Activated T-cell treated with anti-CD3 and anti-CD28 coated beads, Interleukin-2, amount 50 U/mL, for 72 hours (primary cell): ENCODE measurements at places on chromosomes 7 and 10. TPM values are rescaled to one million over a fixed set of nuclear protein-coding genes. Genes with fewer than 3 reads are reported as not detected.

DNA sequence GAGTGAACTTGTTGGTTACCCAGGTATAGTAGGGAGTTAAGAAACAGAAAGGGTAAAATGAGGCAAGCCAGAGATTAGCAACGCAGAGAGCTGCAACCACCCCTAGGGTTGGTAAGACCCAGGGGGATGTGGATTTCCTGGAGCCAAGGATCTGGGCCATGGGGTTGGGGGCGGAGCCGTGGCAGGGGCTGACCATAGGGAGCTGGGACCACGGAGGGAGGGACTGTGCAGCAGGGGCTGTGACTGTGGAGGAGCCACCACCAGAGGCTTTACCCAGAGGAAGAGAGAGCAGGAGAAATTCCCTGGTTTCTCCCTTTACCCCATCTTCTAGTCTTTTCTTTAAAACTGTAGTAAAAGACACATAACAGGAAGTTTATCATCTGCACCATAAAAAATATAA, 58.6 kb upstream of the BAIAP2L1 start:
- no peaks in the 10 kb centered on the region for H3K27me3 ChIP-seq
- H3K27ac ChIP-seq: no peak overlapping the region
- H3K36me3 ChIP-seq: no peaks in the 10 kb centered on the region
- DNase-seq: no peak
- H3K4me1 ChIP-seq: no peaks in the 10 kb centered on the region

- H3K36me3 ChIP-seq: no peaks in the 10 kb centered on the region
- H3K4me1 ChIP-seq: no peaks in the 10 kb centered on the region
- H3K27me3 ChIP-seq: no peaks in the 10 kb centered on the region
- no peak for DNase-seq
- H3K4me3 ChIP-seq: no peak overlapping the region
- H3K27ac ChIP-seq: no peak overlapping the region
Measured at GRCh38 chr7:147911201-147911601, 679.4 kb upstream of the C7orf33 start.

GRCh38 chr7:103934508-103934907, 55.0 kb downstream of the RELN start:
- H3K4me3 ChIP-seq: no peak overlapping the region
- H3K27ac ChIP-seq: no peak overlapping the region
- no peak for DNase-seq
- H3K27me3 ChIP-seq: no peaks in the 10 kb centered on the region

DNA sequence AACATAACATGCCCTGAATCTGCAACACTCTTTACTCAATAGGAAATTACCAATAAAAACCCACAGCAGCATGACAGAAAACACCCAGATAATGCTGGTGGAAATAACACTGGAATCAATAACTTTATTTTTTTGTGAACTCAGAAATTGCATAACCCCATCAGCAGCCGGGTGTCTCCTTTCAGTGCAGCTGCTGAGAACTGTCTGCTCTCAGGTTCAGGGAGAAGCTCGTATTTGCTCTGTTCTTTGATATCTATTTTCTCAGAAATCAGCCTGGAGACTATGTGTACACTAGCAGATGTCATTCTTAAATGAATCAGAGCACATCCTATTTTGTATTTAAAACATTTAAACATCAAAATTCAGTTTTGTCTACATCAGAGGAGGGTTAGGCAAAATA, 506.0 kb downstream of the POM121L12 start:
- no peaks in the 10 kb centered on the region for H3K4me1 ChIP-seq
- no peak overlapping the region for H3K27ac ChIP-seq
- no peak for DNase-seq
- no peaks in the 10 kb centered on the region for H3K27me3 ChIP-seq
- no peak overlapping the region for H3K4me3 ChIP-seq
- peaks cover under 1% of the 10 kb centered on the region for H3K36me3 ChIP-seq

- H3K4me1 ChIP-seq: peaks cover 52% of the 10 kb centered on the region
- peaks cover 21% of the 10 kb centered on the region for H3K36me3 ChIP-seq
- H3K27me3 ChIP-seq: no peaks in the 10 kb centered on the region
- H3K27ac ChIP-seq: no peak overlapping the region
Measured at GRCh38 chr10:48333856-48334255, 27.4 kb downstream of the MAPK8 start.

GRCh38 chr10:74255214-74255613, 104.2 kb downstream of the ADK start:
- no peaks in the 10 kb centered on the region for H3K27me3 ChIP-seq
- H3K36me3 ChIP-seq: peaks cover 2% of the 10 kb centered on the region
- no peak overlapping the region for H3K4me3 ChIP-seq
- no peak overlapping the region for H3K27ac ChIP-seq

- peak overlapping the region; percentile 99 for H3K27ac ChIP-seq
- peaks cover 54% of the 10 kb centered on the region for H3K4me1 ChIP-seq
Measured at GRCh38 chr7:129438281-129438838, 4.1 kb downstream of the STRIP2 start.

DNA sequence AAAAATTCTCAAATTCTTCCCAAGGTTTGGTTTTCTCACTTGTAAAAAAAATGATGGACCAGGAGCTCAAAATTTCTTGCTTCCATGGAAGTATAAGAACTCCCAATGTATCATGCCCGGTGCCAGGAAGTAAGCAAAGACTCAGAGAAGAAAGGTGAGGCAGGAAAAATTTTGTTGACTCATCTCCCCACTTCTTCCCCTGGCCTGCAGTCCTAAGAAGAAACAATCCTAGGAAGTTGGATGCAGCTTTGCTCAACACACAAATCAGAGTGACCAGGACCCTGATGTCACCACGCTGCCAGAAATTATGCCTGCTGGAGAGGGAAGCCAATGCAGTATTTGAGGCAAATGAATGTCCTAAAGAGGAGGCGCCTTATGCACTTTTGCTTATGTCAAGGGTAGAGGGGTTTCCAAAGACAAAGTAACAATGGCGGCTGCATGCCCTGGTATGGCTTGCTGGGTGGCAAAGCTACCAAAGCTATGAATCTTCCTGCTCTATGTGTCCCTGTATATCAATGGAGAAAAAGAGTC, 163.6 kb downstream of the NEURL1 start:
- no peak for DNase-seq
- no peaks in the 10 kb centered on the region for H3K27me3 ChIP-seq
- no peak overlapping the region for H3K27ac ChIP-seq
- H3K36me3 ChIP-seq: peaks cover 4% of the 10 kb centered on the region
- peaks cover 11% of the 10 kb centered on the region for H3K4me1 ChIP-seq

GRCh38 chr7:46660402-46660980, 739.4 kb upstream of the IGFBP3 start:
- no peak overlapping the region for H3K4me3 ChIP-seq
- no peaks in the 10 kb centered on the region for H3K4me1 ChIP-seq
- no peaks in the 10 kb centered on the region for H3K36me3 ChIP-seq
- no peak overlapping the region for H3K27ac ChIP-seq
- no peak for DNase-seq
- H3K27me3 ChIP-seq: no peaks in the 10 kb centered on the region

GRCh38 chr10:1149793-1150637, 93.8 kb downstream of the WDR37 start:
- no peak overlapping the region for H3K4me3 ChIP-seq
- peaks cover 10% of the 10 kb centered on the region for H3K27me3 ChIP-seq
- H3K36me3 ChIP-seq: peaks cover 4% of the 10 kb centered on the region
- H3K4me1 ChIP-seq: peaks cover 13% of the 10 kb centered on the region

GRCh38 chr7:141402277-141402996, 148.8 kb upstream of the AGK start:
- no peak for DNase-seq
- no peaks in the 10 kb centered on the region for H3K4me1 ChIP-seq
- no peaks in the 10 kb centered on the region for H3K36me3 ChIP-seq
- H3K27me3 ChIP-seq: peaks cover 16% of the 10 kb centered on the region
- H3K27ac ChIP-seq: no peak overlapping the region
- H3K4me3 ChIP-seq: no peak overlapping the region

DNA sequence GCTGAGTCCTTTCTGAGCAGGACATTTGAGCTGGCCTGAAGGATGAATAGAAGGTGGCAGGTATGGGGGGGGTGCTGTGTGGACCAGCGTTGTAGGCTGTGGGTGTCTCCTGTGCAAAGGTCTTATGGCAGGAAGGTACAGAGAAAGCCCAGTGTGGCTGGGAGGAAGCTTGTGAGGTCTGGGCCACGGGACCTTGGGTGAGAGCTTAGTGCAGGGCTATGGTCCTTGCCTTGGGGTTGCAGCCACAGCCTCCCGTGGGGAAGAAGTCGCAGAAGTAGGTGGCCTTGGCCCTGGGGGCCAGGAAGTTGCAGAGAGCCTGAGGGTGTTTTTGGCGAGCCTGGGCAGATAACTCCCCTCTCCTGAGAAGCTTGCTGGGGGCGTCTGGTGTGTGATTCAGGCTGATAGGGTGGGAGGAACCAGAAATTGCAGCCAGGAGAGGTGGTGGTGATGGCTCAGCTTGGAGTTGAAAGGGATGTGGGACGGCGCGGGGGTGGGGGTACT, 172.0 kb upstream of the TNRC18 start:
- peak; percentile 33 for DNase-seq
- H3K36me3 ChIP-seq: no peaks in the 10 kb centered on the region
- peak overlapping the region; percentile 81 for H3K4me3 ChIP-seq
- H3K27ac ChIP-seq: peak overlapping the region; percentile 16
- H3K4me1 ChIP-seq: peaks cover 24% of the 10 kb centered on the region
- H3K27me3 ChIP-seq: peaks cover 14% of the 10 kb centered on the region

AFAP1L2 gene
- total RNA-seq: 1.5 TPM

BUD23 gene
- 87.0 TPM for total RNA-seq
